ENCODE measurements at places on chromosomes 6 and 20.
A peak's percentile ranks its signal among the peaks of the same experiment; 100 is the strongest.

DNA sequence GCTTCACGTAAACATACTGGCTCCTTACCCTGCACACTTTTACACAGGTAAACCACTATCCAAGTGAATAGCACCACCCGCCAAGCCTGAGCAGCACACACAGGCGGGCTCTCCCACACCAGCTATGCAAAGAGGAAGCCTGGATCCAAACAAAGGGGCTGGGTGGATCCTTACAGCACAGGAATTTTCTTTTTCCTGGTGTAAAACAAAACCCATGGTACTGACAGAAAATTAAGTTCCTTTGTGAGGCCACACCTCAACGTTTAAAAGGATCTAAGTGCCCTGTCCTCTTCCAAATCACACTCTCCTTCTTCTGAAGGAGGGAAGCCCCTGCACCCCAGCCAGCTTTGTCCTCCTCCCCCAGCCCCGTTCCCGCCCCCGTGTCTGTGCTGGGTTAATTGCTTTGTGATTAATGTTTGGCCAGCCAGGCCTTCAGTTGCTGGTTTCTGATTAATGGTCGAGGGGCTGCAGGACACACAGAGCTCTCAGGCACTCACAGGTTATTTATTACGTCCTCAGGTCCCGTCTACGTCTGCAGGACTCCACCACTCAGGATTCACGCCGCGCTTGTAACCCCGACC, 6.1 kb downstream of the DACT2 start:
- no peak for DNase-seq

- DNase-seq = no peak
These were observed 17.4 kb upstream of the PLCB4 start for GRCh38 chr20:9051508-9051907.

DNA sequence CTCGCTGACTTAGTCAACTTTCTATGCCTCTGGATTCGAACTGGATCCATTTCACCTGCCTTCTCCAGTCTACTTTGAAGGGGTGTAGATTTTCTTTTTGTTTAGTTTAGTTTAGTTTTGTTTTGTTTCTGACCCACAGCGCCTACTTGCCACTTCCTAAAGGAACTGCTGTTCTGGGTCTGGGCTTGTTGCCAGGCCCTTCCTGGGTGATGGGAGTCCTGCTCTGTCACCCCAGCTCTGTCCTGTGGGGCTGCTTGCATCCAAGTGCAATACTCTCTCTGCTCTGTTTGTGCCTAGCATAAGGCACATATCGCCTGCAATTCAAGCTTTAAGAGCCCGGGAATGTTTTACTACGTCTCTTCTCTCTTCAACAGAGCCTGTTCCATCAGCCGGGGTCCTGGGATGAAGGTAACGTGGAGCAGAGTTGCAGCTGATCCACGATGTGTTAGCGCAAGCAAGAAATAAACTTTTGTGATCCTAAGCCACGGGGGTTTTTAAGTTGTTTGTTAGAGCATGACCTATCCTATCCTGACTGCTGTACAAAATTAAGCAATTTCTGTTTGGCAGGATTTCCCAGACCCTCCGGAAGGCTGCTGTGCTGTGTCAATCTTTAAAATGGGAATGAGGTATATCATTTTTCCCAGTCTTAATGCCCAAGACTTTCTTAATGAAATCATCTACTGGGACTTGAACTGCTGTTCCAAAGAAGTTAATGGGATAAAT, 30.9 kb upstream of the TAGAP start:
- DNase-seq = peak; percentile 48

GRCh38 chr6:37306624-37307222, 47.1 kb upstream of the RNF8 start:
- peak; percentile 30 for DNase-seq

DNA sequence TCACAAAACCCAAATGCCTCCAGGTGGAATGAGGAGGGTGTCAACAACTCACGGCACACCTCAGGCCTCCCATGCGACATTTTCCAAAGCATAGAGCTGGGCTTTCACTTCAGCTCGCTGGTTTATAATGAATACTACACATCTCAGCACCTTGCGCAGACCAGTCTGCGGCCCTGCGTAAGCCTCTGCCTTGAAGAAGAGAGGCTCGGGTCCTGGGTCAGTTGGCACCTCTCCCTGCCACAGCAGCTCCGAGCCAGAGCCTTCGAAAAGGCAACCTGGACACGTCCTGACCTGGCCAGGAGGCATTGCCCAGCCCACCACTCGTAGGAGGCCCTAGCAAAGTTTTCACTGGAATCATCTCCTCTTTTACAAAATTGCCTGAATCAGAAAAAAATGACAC, 183.0 kb upstream of the AFDN start:
- DNase-seq = no peak

DNA sequence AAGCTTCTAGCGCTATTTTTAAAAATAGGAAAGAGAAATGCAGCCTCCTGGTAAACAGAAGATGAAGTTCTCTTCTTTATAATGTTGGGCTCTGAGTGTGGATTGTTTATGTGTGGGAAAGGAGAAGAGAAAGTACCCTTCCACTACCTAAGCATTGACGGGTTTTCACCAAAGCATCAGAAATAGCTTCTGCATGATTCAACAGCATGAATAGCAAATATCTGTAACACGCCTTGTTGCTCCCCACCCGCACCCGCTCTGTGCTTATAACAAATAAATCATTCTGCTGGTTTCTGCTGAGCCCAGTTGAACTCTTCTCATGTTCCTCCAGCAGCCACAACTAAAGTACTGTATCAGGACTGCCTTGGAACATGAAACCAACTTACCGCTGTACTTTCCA, 20.7 kb downstream of the TXLNB start:
- DNase-seq = no peak

All from activated CD8-positive, alpha-beta memory T cell treated with anti-CD3 and anti-CD28 coated beads for 24 hours (primary cell).